ENCODE measurements at places on chromosomes 6 and 20.

DNA sequence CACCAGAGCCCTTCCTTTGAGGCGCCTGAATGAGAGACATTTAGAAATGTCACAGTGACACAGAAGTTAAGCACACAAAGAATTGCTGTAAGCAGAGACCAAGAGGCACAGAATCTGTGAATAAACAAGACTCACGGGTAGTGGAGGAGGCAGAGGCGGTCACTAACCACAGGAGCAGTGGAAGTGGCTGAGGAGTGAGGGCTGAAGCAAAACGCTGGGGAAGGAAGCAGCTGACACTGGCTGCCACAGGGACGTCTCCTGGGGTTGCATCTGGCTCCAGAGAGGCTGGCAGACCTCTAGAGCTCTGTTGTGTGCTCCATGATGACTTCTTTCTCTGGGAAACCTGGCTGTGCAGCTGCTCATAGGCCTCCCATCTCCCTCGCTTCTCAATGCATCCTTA, 65.0 kb upstream of the SLC2A12 start:
- DNase-seq = no peak

- DNase-seq = no peak
Observed at GRCh38 chr6:147194652-147195411, 9.4 kb upstream of the STXBP5 start.

DNA sequence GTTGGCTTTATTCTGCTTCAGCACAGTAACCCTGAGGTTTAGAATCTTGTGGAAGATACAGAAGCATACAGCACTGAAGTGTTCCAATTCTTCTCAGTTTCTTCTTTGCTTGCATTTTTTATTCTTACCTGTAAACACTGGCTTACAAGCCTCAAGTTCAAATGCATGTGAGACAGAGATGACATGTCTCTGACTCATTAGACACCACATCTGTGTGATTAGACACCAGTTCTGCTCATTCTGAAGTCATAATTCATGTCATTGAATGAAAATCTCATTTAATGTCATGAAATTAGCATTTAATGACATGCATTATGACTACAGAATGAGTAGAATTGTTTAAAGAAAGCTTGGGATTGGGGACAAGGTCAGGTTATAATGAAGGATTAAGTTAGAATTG, 5.8 kb downstream of the GZF1 start:
- DNase-seq = peak; percentile 9

- no peak for DNase-seq
Observed at GRCh38 chr6:34717466-34717865, 20.9 kb upstream of the ILRUN start.

DNA sequence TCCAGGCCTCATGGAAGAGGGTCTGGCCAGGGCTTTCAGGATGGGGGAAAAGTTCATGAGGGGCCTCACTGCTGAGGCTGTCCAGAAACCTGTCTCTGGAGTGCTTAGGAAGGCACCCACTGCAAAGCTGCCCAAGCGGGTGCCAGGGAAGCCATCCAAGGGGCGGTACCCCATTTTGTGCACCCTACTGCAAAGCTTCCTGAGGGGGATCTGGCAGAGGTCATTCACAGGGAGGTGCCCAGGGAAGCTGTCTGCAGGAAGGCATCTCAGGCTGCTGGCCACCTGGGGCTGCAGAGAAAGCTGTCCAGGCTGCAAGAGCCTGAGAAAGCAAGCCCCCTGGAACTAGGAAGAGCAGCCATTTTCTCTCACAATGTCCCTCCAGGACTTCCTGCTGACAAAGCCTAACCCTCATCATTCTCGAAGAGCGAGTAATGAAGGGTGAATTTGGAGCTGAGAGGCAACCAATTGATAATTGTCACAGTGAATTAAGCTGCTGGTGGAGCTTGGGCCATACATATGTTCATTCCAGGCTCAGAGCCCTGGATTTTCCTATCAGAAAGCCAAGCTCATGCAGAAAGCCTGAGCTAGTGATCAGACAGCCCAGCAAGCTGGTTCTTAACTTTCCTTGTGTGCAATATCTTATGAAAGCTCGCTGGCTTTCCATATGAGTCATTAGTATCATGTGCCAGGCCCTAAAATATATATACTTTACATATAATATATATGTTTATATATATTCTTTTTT, 62.2 kb upstream of the SLC22A16 start:
- no peak for DNase-seq

- no peak for DNase-seq
Observed at GRCh38 chr20:61980647-61981583, 84.8 kb downstream of the TAF4 start.

DNA sequence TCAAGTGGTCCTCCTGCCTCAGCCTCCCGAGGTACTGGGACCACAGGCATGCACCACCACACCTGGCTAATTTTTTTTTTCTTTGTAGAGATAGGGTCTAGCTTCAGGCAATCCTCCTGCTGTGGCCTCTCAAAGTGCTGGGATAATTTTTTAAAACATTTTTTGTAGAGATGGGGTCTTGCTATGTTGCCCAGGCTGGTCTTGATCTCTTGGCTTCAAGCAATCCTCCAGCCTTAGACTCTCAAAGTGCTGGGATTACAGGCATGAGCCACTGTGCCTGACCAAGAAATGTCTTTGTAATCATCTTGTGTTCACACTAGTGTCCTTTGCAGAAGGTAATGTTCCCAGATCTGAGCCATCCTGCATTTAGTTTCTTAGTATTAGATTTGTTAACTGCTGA, 61.6 kb downstream of the RIPOR2 start:
- DNase-seq = no peak

DNA sequence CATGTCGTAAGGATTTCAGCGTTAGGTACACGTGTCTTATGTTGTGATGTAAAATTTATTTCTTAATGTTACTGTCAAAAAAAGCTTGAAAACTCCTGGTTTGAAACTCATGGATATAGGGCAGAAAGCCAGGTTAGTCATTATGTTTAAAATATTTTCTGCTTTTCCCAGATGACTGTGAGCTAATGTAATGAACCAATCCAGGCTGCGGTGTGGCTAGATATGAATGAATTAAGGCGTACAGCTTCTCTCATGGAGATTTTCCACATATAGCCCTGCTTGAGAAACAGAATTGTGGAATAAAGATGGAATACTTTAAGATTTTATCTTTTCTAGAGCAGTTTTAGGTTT, 80.3 kb upstream of the STMND1 start:
- DNase-seq = no peak

GRCh38 chr6:169906004-169906687, 154.7 kb downstream of the ERMARD start:
- DNase-seq = no peak

DNA sequence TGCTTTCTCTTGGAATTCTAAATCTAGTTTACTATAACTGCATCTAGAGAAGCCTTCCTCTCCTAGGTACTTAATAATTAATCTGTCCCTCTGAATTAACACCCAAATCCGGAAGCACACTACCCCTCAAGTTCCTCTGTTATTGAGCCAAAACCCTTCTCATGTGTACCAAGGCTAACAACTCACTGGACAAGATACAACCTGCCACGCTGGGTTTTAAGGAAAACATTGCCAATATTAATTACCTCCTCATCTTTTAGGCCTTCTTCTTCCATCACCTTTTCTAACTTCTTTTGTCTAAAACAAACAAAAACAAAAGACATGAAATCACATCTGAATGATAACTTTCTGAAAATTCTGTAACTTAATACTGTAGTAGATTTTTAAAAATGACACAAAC, 21.9 kb downstream of the STK38 start:
- DNase-seq = no peak

DNA sequence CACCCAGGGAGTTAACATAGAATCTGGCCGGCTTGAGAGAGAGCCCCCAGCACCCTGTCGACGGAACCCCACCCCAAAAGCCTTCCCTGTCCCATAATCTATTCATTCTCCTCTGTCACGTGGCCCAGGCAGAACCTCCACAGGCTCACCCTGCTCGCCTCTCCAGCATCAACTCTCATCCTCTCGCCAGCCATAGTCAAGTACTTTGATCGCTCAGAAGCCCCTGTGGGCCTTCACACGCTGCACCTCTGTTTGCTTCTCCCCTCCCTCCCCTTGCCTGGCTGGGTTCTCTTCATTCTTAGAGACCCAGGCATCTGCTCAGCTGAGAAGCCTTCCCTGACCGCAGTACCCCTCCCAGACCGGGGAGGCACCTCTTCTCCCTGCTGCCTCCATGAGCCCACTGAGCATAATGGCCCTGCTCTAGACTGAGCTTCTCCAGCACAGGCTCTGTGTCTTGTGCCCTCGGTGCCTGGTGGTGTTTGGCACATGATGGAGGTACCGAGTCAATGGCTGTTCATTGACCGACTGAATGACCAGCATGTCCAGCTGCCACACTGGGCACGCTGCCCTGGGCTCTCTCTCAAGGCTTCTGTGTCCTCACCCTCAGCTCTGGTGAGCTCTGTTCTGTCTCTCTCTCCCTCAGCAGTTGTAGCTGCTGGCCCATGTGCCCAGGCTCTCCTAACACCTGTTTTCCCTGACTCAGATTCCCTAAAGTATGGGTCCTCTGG, 33.7 kb downstream of the PKIG start:
- DNase-seq = no peak

- DNase-seq = no peak
Observed at GRCh38 chr6:156392648-156393047, 384.5 kb upstream of the ARID1B start.

GRCh38 chr20:5843054-5843592, 92.9 kb downstream of the SHLD1 start:
- DNase-seq = peak; percentile 50

DNA sequence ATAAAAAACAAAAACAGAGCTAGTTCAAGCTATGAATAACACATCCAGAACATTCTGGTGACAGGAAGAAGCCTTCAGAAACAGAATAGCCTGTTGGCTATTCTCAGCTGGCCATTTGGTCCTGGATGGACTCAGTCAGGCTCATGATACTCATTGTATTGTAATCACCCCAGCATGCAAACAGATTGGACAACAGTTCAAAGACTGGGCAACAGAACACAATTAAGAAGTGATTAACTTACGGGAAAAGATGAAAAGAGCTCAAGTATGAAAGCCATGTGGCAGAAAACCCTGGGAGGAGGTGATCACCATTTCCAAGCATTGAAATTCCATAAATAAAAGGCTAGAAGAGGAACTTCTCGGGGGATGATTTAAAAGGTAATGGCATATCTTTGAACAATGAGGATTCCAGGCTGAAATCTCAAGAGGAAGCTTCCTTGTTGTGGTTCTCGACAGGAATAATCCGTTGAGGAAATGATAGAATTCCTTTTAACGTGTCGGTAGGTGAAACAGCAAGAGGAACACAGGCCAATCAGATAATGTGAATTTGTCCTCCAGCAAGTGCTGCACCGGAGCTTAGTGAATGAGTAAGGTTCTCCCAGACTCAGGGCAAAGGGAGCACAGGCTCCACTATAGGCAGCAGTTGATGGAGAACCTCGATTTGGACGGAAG, 172.4 kb downstream of the BCAS1 start:
- DNase-seq = no peak

DNA sequence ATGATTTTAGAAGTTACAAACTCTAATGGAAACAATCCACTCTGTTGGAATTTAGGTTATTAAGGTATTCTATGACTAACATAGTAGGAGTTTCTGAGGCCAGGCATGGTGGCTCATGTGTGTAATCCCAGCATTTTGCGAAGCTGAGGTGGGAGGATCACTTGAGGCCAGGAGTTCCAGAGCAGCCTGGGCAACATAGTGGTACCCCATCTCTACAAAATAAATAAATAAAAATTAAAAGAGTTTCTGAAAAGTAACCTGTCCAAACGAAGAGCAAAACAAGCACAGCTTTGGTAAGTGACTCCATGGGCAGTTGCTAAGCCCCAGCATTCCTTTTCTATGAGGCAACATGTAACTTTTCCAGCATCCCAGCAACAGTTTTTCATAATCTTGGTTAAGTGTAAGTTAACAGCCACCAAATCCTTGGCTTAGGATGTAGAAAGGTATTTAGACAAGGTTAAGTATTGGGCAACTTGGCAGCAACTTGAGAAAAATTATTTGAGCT, 86.3 kb downstream of the SOX4 start:
- DNase-seq = no peak

GRCh38 chr6:7758456-7758855, 32.6 kb downstream of the BMP6 start:
- DNase-seq = no peak

- DNase-seq = no peak
Observed at GRCh38 chr6:36050947-36051710, 23.5 kb downstream of the MAPK14 start.

DNA sequence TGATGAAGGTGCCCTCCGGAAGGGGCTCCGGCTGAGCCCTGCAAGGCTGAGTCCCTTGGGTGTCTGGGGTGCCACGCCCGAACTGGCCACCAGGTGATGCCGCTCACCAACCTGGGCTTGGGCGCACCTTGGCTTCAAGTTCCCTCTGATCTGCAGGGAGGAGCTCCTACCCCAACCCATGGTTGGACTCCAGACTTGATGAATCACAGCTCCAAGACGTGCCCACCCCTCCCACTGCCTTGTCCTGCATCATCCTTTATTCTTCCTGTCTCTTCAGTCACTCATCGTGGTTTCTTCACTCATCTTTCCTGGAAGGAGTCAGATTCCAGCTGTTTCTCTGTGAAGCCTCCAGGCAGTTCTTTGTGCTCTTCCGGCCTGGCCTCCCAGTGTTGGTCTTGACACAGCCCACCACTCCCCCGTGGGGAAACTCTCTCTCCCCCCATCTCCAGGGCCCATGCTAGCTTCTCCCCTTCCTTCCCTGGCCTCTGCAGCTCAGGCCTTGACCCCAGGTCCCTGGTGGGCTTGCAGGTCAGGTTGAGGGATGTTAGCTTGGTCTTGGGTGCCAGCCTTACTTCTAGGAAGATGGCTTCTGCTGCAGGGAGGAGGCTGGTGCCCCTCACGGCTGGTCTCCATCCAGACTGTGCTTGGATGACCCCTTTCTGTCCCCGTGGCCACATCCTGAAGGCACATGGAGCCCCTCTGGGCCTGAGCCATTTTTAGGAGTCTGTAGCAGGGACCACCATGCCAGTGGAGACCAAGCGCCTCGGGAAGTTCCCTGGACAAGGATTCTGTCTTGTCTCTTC, 2.6 kb upstream of the ZBP1 start:
- DNase-seq = peak; percentile 74

DNA sequence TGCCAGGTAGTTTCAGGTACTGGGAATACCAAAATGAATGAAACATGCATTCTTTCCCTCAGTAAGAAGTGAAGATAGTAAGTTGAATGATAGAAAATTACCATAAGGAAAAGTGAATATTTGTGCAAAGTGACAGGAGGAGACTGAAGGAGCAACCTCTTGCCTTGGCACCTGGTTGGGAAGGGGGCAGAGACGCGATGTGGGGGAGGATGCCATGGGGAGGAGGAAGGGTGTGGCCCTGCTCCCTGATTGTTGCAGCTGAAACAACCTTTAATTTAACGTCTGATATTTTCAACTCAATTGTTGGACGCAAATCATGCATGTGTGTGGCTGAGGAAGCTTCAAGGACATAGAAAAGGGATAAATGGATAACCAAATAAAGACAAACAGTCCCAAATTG, 72.1 kb upstream of the ENPP5 start:
- no peak for DNase-seq

- DNase-seq = no peak
Observed at GRCh38 chr20:43938932-43939761, 24.5 kb downstream of the TOX2 start.

- no peak for DNase-seq
Observed at GRCh38 chr20:35991142-35991771, 22.9 kb downstream of the CNBD2 start.
